ENCODE measurements at places on chromosomes 11 and 22.
A peak's percentile ranks its signal among the peaks of the same experiment; 100 is the strongest.

DNA sequence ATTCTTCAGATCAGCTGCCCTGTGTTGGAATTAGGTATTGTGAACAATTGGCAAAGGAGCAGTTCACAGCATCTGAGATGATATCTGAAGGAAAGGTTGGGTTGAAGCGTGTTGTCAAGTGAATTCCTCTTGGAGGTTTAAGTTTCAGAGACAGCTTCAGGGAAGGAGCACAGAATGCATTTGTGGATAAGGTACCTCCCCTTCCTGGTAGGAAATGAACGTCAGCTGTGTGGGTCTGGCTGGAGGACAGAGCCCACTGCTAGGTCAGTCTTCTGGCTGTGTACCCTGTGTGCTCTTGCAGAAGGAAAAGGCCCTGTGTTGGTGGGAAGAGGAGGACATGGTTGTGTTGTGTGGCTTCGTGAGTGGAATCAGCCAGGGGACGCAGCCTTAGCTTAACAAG is 88.1 kb upstream of the GAL start:
- DNase-seq: no peak

DNA sequence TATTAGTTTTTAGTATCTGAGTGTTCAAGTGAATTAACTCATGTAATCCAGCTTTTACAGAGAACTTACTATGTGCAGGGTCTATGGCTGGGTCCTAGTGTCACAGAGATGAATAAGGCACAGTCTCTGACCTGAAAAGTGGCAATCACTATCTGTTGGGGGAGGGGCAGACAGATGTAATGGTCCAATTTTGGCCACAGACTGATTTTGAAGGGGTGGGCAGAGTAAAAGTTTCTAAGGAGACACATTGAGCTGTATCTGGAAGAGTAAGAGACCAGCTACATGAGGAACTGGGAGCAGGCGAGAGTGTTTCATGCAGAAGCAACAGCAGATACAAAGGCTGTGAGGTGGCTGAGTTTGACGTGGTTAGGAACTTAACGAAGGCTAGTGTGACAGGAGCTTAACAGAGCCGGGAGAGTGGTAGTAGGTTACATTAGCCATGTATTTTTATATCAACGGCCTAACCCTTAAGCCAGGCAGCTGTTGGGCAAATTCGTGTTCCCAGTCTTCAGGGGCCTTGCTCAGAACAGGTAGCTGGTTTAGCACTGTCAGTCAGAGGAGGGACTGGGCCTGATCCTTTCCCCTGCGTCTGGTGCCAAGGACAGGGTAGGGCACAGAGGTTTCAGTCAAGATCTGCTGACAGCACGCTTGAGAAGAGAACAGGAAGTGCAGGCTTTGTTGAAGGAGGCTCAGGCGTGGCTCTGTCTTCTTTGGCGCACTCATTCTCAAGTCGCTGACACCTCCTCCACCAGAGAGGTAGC is 1.4 kb upstream of the STIM1 start:
- peak; percentile 36 for DNase-seq

DNA sequence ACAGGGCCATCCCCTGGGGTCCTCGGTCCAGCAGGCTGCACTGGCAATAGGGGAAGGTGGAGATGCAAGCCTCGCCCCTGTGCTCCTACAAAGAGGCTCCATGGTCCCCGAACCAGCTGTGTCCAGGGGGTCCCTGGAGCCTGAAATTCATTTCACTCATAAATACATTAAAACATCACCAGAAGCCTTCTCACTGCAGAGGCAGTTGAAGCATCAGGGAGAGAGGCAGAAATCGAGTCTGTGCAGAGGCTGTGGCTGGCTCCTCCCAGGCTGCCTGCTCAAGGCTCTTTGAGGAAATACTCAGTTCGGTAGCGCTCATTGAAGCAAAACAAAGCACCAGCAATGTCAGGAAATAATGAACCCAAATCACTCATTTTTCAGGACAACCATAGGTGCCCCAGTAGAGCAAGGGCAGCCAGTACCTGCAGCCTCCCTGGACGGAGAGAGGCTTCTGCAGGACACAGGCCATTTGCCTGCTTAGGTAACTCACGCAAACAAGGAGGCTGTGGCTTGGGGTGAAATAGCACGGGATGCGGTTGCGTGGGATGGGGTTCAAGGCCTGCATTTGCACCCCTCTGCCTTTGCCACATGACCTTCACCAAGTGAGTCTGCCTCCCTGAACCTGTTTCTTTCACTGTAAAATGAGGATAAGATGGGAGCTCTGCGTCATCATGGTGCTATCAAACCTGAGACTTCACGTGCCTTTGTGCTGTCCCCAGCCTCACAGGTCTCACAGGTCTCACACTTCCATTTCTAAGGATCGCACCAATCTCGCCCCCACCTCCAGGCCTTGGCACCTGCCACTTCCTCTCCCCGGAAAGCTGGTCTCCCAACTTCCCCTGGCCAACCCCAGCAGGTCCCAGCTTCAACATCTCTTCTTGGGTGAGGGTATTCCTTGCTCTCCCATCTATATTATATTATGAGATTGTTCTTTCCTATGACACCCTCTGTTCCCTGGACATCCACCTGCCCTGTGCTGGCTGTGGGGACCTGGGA is 84.3 kb upstream of the SHISAL1 start:
- DNase-seq: no peak

- no peak for DNase-seq
Observed at GRCh38 chr11:111795334-111795985, 29.3 kb upstream of the PPP2R1B start.

GRCh38 chr11:414318-414857 is 411 bp downstream of the SIGIRR start:
- no peak for DNase-seq

Measured in stimulated activated CD8-positive, alpha-beta memory T cell treated with anti-CD3 and anti-CD28 coated beads, Interleukin-4, amount 100 ng/mL, for 4 hours (primary cell).